ENCODE measurements at places on chromosomes 6 and 20.

DNA sequence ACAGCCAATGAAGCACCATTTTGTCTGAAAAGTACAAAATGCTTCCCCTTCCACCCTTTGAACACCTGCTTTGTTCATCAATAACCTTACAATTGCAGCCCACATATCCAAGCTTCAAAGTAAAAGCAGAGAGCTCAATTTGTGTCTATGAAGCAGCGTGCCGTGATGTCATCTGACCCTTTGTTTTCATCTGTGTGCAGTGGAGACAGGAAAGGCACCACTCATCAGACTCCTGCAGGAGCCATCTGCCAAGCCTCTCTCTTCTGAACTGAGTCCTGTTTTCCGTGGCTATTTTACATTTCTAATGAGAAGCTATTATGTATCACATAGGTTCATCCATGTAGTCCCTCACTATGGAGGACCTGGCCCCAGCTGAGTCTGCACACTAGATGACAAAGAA is 7.5 kb upstream of the LY86 start:
- no peak for DNase-seq

- DNase-seq: no peak
Observed at GRCh38 chr6:66496659-66497058, 789.6 kb upstream of the EYS start.

DNA sequence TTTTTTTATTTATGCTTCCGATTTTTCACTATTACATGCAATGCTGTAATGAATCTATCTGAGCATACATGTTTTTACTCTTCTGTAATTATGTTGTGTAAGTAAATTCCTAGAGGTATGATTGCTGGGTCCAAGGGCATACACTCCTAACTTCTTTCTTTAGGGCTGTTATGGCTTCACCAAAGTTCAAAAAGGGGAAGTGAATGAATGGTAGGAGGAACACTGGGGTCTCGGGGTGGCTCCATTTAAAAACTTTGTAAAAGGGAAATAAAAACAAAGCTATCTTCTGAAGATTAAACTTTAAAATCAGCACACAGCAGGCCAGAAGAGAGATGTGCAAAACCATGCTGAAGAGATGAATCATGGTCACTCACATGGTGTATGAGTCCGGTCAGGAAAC is 289.1 kb upstream of the SUPT3H start:
- DNase-seq: no peak

GRCh38 chr6:84033523-84034451 is at the start of gene MRAP2:
TSS of gene MRAP2 (plus strand) at chr6:84033772. CDS start at chr6:84055319, 21,547 bp downstream.
- peak; percentile 18 for DNase-seq

- no peak for DNase-seq
Observed at GRCh38 chr20:5810800-5811422, 60.7 kb downstream of the SHLD1 start.

- DNase-seq: no peak
Observed at GRCh38 chr6:24454452-24454851, 34.9 kb downstream of the GPLD1 start.

- DNase-seq: no peak
Observed at GRCh38 chr6:328136-328670, 35.9 kb downstream of the DUSP22 start.

DNA sequence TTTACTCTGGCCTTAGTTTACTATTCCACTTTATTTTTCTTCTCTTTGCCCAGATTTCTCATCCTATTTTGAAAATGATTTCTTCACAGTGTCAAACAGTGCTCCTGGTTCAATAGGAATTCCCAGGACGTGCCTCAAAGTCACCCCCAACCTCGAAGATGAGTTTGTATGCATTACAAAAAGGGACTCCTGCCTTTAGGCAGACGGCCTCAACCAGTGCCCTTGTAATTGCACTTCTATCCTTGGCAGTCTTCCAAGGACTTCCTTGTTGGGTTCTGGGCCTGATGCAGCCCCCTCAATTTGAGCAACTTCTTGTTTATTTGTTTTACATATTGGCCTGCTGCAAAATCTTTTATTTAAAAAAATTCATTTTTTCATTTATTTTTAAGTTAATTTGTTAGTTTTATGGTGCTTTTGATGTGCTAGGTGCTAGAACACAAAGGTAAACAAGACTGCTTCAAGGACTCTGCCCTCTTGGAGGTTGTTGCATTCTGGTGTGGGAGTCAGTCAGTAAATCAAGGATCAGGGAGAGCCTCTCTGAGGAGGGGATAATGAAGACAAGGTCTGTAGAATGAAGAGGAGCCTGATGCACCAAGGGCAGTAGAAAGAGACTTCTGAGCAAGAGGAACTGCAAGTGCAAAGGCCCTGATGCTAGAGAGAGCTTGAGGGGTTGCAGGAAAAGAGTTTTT is 181.5 kb upstream of the LAMP5 start:
- DNase-seq: no peak

DNA sequence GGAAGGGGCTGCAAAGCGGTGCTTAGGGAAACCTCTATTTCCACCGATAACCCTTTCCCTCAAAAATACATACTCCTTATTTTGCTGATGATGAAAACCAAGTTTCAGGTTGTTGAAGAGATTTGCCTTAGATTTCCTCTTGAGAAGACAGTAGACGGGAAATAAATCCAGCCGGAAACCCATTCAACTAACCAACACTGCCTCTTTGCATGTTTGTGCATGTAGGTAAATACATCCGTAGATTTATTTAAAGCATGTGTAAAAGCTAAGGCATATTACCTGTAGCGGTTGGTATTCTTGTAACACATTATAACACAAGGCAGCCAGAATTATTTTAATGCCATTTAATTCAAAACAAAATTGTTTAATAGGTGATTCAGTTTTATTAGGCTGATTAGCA is 136.3 kb upstream of the SLC22A23 start:
- no peak for DNase-seq

DNA sequence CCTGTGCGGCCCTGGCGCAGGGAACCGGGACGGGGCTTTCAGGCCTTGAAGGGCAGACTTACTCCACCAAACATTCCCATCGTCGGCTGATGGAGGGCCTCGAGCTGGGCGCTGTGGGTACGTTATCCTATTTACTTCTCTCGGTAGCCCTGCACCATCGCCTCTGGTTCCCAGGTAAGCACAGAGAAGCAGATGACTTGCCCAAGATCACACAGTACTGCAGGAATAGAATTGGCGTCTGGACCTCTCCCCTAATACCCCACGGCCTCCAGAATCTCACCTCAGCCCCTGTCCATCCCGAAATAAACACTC is 46.4 kb downstream of the PDYN start:
- DNase-seq: no peak

DNA sequence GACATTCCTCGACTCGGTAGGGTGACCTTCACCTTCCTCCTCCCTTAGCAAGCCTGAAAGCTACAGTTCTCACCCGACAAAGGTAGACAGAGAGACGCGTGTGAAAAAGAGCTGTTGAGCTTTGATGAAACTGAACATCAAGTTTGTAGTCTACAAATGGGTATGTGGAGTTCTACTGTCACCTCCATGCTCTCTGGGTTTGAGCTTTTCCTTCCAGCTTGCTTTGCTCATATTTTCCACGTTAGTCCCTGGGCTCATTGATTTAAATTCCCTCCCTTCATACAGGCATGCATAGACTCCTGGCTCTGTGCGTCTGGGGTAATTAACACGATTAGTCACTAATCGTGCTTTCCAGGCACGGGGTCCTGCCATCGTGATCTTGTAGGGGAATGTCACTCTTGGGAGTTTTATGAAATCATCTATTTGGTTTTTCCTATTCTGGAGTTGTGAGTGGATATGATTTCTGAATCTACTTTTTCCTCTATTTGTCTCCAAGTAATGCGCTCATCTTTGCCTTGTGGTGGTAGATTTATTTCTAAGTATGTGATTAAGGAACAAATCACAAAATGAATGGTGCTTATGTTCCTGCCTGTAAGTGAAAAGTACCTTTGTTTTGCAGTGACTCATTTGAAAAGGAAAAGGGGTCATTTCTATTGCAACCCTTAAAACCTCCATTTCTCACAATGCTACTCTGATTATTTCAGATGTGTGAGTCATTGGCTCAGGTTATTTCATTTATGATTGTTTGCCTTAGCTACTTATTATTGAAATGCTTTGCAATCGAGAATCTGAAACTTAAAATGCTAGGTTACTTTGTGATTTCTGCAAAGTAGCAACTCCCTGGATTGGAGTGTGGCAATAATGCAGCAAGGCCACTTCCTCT is 154.6 kb downstream of the ZDHHC14 start:
- no peak for DNase-seq
